ENCODE measurements at places on chromosomes 3 and 15. TPM values are rescaled to one million over a fixed set of nuclear protein-coding genes. Genes with fewer than 3 reads are reported as not detected.

Gene EFHB
- not detected for total RNA-seq

- DNase-seq, result no peak
Observed at GRCh38 chr3:140948460-140949249, 7.0 kb downstream of the SLC25A36 start.

GRCh38 chr3:124992041-124992440 lies 57.5 kb upstream of the MUC13 start:
- no peak for DNase-seq

Gene ADGRG7
- total RNA-seq, result not detected

Gene MITF
- total RNA-seq, result 98.1 TPM

DNA sequence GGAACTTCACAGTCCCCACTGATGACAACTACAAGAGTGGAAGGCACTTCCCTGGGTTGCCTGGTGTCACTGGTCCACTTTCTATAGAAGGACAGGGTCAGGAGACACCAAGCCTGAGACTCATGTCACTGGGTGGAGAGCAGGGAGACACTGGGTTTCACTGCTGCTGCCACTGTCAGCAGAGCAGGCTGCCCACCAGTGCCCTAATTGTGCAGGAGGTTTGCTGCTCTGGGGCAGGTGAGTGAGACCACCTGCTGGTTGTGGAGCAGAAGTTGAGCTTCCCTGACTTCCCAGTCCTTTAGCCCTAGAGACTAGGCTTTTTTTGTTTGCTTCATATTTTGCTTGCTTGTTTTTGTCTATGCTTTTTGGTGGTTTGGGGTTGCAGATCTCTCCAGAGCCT lies 528.4 kb upstream of the RGMA start:
- peak; percentile 57 for DNase-seq

Gene CHRNA7
- 0.32 TPM for total RNA-seq

GRCh38 chr3:37519661-37520060 lies 342.0 kb upstream of the CTDSPL start:
- DNase-seq, result no peak

GRCh38 chr3:49076646-49077045 lies 17.2 kb downstream of the QRICH1 start:
- DNase-seq, result no peak

DNA sequence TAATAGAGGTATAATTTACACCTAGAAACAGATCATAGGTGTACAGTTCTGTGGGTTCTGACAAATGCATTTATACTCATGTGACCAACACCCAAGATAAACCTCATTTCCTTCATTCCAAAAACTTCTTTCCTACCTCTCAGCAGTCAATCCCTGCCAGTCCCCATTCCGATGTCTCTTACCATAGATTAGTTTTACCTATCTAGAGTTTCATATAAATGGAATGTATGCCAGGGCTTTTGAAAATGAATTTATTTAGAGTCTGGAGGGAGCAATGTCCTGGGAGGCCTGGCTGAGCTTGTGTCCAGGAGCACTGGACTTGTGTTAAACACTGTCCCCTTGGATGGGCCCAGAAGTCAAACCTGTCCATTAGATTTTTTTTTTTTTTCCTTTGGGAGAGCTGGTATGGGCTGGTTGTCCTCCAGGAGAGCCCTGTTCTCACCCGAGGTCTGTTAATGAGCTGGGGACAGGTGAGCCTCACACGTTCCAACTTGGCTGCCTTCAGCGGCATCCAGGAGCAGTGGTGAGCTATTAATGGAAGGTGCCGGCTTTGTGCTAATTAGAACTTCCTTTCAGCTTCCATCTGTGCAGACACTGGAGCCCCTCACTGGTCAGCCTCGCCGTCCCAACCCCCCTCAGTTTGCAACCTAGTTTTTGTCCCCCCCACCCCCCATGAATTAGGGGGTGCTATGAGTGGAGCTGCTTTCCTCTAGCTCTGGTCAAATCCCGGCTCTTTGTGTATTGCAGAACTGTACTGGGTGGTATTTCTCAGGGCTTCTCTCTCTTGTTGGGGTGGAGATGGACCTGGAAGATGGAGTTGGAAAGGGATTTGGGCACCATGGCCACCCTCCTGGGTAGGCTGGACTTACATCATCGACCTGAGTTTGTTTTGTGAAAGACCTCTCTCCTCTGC lies 40.7 kb upstream of the POLG start:
- DNase-seq, result no peak

Gene DCLK3
- 1.7 TPM for total RNA-seq

Gene LTK
- 1.1 TPM for total RNA-seq

- DNase-seq, result no peak
Observed at GRCh38 chr15:85504749-85505676, 124.6 kb downstream of the AKAP13 start.

DNA sequence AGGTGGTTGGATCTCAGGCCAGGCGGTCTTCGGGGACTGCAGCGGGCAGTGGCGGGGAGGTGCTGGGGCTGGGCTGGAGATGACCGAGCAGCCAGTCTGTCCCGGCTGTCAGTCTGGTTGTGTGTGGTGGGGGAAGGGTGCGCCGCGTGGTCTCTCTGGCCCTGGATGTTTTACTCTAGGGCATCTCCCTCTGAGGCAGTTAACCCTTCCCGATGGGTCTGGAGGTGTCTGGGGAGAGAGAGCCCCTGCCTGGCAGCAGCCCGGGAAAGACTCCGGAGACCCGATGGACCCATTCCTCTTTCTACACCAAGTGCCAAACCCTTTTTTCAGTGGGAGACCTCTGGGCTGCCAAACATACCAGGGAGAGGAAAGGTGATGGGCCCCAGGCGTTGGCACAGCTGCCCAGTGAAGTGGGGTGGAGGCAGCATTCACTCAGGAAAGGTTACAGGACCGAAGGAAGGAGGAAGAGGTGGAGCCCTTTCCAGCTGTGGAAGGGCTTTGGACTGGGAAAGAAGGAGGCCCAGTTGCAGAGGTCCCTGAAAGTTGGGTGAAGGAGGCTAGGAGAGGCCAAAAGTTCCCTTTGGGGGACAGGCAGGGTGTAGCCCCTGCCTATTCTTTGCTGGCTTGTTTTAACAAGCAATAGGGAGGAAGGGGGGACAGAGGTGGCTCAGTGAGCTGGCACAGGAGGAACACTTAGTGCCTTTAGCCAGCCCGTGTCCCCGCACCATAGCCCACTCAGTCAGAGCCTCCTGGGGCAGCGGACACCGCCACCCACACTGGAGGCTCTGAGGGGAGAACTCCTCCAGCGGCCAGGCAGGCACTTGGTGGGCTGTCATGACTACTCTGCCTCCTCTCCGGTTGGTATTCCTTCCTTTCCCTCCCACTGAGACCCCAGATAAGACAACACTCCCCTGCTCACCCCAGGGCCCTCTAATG lies 2.7 kb upstream of the BAHD1 start:
- DNase-seq, result no peak

GRCh38 chr3:132448216-132448961 lies 31.1 kb downstream of the DNAJC13 start:
- no peak for DNase-seq

GRCh38 chr3:177375316-177375715 lies 178.0 kb upstream of the TBL1XR1 start:
- no peak for DNase-seq

Gene IL12A
- total RNA-seq, result 0.40 TPM

DNA sequence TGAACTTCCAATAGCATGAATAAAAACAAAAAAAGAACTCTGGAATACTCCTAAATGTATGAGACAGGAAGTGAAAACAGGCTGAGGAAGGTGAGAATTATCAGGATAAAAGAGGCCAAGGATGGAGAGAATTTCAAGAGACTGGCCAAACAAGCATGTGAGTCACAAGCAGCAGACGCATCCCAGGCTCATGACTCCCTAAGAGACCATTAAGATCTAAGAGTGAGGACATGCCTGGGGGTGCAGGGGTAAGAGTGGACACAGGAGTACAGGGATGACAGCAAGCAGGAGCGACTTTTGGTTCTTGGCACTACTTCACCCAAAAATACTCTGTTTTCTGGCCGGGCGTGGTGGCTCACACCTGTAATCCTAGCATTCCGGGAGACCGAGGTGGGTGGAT lies 7.1 kb downstream of the SCAMP2 start:
- DNase-seq, result no peak

- DNase-seq, result no peak
Observed at GRCh38 chr3:102165367-102165766, 269.4 kb upstream of the ZPLD1 start.

DNA sequence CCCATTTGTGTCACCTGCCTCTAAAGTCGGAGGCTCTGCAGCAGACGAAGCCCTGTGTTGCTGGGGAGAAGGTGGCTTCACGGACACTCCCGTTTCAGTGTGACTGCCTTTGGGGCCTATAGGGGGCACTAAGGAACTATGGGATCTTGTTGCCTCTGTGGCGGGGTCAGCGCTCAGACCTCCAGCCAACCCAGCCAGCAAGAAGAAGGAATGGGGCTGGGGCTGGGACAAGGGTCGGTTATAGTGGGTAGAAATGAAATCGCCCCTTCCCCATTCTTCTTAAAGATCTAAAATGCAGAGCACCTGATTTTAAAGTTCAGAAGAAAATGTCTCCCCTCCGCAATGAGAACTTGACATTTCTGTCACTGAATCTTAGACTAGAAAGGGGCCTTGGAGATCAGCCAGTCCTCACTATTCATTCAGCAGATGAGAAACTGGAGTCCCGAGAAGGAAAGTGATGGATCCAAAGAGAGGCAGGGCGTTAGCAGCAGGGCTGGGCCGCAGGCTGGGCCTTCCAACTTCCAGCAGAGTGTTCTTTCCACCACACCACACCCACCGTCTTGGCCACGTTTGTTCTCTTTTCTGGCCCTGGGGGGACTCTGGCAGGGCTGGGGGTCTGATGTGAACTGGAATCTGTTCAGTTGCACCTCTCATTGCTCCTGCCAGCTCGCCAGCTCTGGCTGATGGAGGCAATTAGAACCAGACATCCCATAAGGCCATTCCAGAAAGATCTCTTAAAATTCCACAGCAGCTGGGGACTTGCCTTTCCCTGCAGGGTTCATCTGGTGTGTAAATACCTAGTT lies 195.4 kb downstream of the OPA1 start:
- peak; percentile 75 for DNase-seq

Gene RHCG
- not detected for total RNA-seq

Measured in psoas muscle (tissue), 8 donors.